ENCODE measurements at places on chromosomes 6 and 20.

DNA sequence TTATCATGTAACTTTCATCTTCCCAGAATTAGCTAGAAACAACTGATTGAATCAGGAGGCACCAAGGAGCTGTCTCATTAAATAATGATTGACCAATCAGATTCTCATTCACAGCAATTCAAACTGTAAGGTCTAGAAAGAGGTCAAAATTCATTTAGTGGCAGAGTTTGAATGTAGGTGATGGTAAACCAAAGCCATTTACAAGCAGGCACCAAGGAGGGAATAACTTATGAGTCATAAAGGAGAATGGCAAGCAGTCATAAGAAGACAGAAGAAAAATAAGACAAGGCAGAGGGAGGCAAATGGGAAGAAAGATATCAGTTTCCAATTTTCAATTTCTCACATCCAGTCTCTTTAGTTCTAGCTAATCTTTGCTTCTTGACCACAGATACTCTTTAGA, 52.9 kb upstream of the DEFB112 start:
- no peak for DNase-seq

DNA sequence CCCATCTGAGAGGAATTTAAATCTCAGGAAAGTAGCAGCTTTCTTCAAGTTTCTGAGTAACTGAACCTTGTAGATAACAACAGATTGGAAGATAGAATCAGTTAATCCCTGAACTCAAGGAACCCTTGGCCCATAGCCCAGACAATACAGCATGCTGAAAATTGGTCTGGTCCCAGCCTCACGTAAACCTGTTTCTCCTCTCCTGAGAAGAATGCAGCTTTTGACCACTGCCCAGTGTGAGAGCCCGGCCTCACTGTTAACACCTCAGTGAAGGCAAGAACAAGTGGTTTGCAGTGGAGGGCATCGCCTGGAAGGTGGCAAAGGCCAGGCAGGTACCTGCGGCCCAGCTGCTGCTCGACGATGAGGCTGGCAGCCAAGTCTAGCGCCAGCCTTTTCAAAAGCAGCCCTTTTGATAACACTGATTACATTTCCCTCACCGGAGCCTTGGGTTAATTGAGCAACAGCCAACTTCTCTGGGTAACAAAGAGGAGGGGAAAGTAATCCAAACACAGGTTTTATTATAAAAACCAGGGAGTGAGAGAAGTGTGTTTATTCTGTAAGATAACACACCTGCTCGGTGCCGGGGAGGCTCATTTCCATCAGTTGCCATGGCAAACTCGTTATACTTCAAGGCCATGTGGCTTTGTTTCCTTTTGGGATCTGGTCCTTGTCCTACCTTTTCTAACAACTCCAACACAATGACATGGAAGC, 54.0 kb downstream of the TRAF3IP2 start:
- peak; percentile 64 for DNase-seq

DNA sequence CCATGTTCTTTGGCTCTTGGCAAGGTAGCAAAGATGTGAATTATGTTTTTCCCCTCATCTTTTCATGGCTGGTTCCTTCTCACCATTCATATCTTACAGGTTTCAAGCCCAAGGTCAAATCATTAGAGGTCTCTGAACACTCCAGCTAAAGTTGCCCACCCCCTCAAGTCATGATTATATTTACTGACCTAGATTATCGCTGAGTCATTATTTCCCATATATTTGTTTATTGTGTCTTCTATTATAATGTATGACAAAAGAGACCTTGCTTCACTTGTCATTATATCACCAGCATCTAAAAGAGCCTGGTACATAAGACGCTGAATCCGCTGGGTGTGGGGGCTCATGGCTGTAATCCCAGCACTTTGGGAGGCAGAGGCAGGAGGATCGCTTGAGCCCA, 12.4 kb downstream of the DSN1 start:
- DNase-seq = no peak

GRCh38 chr6:24990236-24990845, 54.6 kb upstream of the RIPOR2 start:
- peak; percentile 7 for DNase-seq

- DNase-seq = no peak
Observed at GRCh38 chr20:14470231-14470899, 133.0 kb upstream of the FLRT3 start.

- no peak for DNase-seq
Observed at GRCh38 chr6:136952714-136953260, 30.7 kb downstream of the SLC35D3 start.

DNA sequence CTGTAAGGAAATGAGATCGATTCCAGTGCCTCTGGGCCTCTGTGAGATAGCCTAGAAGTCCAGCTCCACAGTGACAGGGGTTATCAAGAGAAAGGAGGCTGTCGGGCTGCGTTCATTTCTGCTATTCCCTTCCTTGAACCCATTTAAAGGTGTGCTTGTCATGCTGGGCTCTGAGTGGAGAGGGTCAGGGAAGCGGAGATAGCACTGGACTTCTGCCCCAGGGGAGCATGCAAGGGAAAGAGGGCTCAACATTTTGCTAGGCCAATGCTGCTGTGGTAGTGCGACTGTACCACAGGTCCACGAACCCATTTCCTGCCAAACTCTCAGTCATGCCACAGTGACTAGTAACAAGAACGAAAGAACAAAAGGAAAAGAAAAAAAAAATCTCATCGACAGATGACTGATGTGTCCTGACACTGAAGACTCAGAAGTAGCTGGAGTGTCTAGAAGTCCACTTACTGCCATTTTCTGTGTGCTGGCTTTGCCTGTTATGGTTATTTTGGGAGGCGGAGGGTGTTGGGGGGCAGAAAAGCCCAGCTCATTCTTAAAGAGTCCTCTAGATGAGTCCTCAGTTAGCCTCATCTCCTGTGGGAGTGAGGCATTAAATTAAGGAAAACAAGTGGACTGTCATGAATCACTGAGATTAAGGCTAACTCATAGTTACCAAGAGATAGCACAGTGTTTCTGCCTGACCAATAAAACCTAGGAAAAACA, 8.1 kb downstream of the NEDD9 start:
- DNase-seq = peak; percentile 64

GRCh38 chr20:49863666-49864065, 51.0 kb downstream of the SLC9A8 start:
- DNase-seq = no peak

Data from lung microvascular endothelial cell (primary cell).